ENCODE measurements at places on chromosomes 2 and 18.

DNA sequence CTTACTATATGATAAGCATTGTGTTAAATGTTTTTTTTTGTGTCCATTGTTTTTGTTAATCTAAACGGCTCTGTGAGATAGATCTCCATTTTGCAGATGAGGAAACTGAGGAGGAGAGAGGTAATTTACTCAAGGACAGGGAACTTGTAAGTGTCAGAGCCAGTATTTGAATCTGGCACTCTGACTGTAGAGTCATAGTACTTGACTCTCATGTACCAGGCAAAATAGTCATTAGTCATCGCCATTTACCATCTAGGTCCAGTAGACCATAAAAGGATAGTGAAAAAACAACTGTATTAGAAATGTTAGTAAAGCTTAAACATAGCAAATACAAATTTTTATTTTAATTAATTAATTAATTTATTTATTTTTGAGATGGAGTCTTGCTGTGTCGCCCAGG is 4.8 kb downstream of the PSMD14 start:
- no peak for DNase-seq

DNA sequence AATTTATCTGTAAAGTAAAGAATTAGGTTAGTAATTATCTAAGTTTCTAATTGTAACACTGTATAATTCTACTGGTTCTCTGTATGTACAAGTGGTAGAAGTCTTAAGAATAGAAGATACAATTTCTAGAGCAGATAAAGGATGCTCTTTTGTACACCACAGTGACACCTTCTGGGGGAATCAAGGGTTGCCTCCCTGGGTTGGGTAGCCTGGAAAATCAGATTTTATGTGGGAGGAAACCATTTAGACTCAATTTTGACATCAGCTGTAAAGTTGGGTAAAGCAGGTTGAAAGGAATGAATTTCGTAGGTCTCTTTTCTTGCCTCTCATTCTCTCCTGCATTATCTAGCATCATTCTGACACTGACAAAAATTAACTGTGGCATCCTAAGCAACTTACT is 354.8 kb downstream of the DCC start:
- DNase-seq, result no peak

DNA sequence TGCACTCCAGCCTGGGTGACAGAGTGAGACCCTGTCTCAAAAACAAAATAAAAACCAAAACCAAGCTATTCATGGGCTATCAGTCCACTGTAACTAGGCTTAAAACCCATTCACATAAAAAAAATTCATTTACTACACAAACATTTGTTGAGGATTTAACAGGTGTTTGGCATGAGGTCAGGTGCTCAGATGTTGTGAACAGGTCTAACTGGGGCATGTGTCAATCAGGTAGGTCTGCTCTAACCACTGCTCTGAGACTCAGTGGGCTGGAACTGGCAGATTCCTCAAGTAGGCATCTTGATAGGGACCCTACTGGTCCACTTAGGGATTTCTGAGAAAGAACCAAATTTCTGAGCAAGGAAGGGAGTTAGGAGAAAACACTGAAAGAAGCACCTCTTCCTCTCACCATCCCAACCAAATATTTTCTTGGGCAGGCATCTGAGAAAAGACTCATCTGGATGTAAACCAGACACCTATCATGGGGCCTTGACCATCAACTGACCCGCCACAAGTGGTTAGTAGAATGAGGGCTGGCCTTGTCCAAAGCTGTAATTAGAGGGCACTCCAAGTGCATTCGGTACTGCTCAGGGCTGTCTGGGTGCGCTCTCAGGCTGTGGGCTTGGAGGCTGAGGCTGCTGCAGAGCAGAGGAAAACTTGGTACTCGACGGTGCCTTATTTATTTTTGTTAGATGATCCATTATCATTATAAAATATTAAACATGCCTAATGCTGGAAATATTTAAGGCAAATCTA is 33.9 kb downstream of the WIPF1 start:
- DNase-seq, result no peak

- DNase-seq, result no peak
These were observed 1501.6 kb upstream of the SLC39A10 start for GRCh38 chr2:194155431-194155830.

- DNase-seq, result no peak
These were observed 12.3 kb upstream of the NEU4 start for GRCh38 chr2:241796610-241797138.

- peak; percentile 38 for DNase-seq
These were observed 97.0 kb downstream of the NEB start for GRCh38 chr2:151637271-151637781.

DNA sequence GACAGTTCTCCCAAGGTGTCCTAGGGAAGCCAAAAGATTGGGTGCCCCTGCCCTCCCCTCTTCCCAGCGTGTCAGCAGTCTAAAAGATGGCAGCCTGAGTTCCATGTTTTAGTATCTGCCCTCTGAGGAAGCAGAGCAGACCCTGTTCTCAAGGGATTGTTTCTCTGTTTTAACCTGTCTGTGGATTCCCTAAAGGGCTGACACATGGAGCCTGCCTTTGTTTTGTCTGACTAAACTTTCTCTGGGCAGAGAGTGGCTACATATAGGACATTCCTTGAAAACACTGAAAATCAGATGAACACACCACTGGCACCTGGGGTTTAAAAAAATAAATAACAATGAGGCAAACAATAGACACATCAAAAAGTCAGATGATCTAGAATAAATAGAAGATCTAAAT is 337.6 kb downstream of the KIAA1328 start:
- no peak for DNase-seq

DNA sequence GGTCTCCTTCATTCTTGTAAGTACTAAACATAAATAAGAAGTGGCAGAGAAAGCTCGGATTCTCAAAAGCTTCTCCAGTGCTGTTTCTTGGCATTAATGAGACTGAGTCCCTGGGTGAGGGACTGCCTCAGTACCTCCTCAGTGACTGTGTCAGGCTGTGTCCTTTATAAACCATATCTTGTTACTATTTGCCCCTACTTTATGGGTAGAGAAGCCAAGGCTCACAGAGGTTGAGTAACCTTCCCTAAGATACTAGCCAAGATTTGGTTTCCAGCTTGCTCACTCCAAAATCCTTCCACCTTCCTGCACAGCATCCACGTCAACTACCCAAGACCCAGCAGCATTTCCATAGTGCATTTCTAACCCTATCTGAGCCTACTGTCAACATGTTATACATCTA is 55.6 kb downstream of the THUMPD2 start:
- DNase-seq, result no peak

DNA sequence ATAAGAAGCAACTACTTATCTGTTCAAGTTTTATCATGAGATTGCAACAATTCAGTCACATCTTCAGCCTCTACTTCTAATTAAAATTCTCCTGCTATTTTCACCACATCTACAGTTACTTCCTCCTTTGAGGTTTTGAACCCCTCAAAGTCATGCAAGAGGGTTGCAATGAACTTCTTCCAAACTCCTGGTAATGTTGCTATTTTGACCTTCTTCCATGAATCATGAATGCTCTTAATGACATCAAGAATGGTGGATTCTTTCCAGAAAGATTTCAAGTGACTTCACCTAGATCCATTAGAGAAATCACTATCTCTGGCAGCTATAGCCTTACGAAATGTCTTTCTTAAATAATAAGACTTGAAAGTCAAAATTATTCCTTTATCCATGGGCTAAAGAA is 1052.8 kb upstream of the NRXN1 start:
- no peak for DNase-seq

- DNase-seq, result no peak
These were observed 19.0 kb downstream of the KCMF1 start for GRCh38 chr2:84989927-84990326.

DNA sequence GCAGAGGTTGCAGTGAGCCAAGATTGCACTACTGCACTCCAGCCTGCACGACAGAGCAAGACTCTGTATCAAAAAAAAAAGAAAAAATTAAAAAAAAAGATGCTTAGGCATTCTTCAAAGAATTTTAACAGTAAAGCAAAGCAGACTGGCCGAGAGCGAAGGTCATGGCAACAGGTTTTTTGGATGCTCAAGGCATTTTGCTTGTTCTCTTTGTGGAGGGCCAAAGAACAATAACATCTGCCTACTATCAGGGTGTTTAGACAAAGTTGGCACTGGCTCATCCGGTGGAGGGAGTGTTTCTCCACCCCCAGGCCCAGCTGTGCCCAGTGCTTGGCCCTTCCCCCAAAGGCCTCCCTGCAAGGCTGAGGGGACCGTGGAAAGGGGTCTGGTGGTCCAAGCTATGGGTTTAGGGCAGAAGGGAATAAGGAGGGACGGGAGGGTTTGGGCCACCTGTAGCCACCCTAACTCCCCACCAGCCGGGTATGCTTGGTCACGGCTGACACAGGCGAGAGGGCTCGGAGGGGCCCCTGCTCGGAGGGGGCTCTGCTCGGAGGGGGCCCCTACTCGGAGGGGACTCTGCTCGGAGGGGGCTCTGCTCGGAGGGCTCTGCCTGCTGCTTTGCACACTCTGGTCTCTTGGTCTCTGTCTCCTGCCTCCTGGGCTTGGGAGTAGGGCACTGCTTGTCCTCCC is 26.7 kb upstream of the ALLC start:
- peak; percentile 64 for DNase-seq

DNA sequence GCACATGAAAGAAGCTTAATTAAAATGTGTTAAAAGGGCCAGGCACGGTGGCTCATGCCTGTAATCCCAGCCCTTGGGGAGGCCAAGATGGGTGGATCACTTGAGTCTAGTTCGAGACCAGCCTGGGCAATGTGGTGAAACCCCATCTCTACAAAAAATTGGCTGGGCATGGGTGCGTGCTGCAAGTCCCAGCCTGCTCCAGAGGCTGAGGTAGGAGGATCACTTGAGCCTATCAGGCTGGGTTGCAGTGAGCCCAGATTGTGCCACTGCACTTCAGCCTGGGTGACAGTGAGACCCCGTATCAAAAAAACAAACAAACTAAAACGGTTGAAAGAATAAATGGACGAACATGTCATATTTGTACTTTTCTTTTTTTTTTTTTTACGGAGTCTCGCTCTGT is 26.0 kb downstream of the REL start:
- no peak for DNase-seq

DNA sequence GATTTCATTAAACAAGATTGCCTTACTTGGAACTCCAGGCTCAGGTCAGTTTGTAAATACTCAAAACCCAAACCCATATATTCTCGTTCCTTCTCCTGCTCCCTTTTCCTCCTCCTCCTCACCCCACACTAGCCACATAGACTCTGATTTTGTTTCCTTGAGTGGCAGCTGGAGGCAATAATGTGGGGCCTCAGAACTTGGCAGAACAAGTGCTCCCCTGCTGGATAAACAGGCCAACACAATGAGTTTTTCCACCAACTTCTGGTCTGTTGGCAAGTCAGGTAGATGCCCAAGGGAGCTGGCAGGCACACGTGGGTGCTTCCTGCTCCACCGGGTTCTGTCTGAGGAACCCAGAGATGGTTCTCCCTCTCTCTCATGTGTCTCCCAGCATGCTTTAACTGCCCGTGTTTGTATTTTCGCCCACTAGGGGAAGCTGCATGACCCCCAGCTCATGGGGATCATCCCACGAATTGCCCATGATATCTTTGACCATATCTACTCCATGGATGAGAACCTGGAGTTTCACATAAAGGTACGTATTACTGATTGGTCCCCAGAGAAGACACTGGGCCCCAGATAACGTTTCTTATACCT is 61.9 kb downstream of the KIF5C start:
- DNase-seq, result no peak

- no peak for DNase-seq
These were observed 2.8 kb downstream of the ZFP36L2 start for GRCh38 chr2:43223521-43224001.

GRCh38 chr2:50707196-50707595 is 324.7 kb downstream of the NRXN1 start:
- no peak for DNase-seq

DNA sequence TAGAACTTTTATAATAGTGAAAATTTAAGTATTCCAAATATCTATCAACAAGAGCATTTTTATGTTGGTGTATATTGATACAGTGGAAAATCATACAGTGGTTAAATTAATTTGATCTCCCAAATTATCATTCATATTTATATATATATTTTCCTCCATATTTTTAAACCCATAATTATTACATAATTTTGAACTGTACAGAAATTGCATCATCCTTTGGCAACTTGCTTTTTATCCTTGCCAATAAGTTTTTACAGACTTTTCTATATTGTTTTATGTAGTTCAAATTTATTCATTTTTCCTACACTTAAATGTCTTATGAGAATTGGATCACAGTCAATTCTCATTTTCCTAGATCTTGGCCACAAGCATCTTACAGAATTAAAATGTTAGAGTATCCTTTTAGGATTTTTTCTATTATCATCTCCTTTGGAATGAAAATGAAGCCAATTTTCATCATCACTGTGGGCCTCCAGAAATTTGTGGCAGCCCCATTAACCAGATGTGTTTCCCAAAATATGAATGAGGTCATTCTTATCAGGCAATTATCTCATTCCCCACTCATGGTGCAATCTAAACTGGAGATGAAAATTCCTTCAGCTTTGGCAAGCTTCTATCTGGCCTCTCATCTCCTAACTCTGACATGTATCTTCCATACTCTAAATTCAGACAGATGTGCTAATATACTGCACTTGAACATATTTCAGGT is 94.2 kb upstream of the DLGAP1 start:
- no peak for DNase-seq

DNA sequence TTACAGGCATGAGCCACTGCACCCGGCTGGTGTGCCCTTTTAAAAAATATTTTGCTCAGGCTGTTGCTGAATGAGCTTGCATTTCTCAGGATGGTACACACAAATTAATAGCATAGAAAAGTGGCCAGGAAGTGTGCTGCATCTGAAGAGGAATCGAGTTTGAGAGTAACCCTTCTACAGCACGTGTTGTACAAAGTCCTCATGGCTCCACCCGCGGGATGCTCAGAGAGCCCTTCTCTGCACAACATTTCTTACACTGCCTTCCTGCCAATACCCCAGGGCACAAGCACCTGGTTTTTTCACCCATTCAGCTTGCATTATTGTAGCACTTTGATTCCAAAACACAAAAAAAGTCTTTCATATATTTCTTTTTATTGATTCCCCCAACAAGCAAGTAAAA is 90.1 kb upstream of the NEDD4L start:
- DNase-seq, result no peak

- DNase-seq, result no peak
These were observed 116.2 kb downstream of the STPG4 start for GRCh38 chr2:47038656-47039488.

GRCh38 chr18:48517048-48517447 is 21.8 kb upstream of the CTIF start:
- DNase-seq, result no peak

GRCh38 chr2:113144259-113144658 is 16.9 kb downstream of the IL1RN start:
- no peak for DNase-seq

DNA sequence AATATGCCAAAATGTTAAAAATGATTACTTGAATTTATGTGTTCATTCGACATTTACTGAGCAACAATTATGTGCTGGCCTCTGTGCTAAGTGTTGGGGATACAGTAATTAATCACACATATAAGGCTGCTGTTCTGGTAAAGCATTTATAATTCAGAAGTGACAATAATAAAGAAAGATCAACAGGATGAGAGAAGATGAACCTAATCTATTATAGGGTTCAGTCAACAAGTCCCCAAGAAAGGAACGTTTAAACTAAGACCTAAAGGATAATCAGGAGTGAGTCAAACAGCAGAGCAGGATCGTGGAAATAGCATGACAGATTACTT is 60.1 kb upstream of the COX7A2L start:
- no peak for DNase-seq

GRCh38 chr2:121333834-121334558 is 49.0 kb upstream of the TFCP2L1 start:
- DNase-seq, result no peak
